ENCODE measurements at places on chromosomes 6 and 20.

DNA sequence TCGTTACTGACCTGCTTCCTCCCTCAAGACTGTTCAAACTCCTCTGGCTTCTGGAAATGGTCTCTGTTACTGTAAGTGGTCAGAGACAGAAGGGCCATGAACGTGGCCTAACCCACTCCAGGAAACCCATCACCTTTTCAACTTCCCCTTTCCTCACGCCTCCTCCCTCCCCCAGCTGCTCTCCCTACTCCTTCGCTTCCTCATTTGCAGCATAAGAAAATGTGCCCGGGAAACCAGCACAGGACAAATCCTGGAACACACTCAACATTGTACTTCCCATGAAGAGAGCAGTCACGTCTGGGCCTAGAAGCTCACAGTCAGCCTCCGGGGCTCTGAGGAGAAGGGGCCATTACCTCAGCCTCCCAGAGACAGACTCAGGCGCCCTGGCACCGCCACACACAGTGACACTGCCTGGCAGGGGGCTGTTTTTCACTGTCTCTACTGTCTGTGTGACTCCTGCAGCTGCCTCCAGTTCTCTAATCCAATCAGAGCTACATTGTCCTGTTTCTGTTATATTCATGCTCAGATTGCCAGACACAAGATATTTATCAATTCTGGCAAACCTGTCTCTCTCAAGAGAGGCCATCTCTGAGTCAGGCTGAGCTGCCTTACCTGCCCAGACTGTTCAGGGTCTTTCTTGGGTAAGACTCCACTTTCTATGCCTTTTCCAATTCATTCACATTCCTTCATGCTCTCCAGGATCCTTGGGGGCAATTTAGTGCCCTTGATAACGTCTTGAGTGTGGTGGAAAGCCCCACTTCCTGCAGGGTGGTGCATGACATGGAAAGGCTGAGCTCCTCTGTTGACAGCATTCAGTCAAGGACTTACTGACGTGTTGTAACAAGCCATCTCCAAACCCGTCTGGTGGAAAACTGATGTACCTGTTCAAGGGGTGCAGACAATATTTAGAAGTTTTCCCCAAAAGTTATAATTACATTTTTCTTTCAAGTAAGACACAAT is 242.2 kb downstream of the HIVEP2 start:
- peak; percentile 3 for DNase-seq

- no peak for DNase-seq
Observed at GRCh38 chr20:49063279-49063678, 17.2 kb downstream of the CSE1L start.

DNA sequence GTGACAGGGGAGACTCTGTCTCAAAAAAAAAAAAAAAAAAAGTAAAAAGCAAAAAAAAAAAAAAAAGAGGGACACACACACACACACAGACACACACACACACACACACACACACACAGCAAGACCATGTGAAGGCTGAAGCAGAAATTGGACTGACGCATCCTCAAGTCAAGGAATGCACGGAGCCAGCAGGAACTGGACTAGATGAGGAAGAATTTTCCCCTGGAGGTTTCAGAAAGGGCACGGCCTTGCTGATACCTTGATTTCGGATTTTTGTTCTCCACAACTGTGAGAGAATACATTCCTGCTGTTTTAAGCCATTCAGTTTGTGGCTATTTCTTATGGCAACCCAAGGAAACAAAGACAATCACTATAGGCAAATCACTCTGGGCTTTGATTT is 176.9 kb upstream of the SALL4 start:
- DNase-seq: no peak

DNA sequence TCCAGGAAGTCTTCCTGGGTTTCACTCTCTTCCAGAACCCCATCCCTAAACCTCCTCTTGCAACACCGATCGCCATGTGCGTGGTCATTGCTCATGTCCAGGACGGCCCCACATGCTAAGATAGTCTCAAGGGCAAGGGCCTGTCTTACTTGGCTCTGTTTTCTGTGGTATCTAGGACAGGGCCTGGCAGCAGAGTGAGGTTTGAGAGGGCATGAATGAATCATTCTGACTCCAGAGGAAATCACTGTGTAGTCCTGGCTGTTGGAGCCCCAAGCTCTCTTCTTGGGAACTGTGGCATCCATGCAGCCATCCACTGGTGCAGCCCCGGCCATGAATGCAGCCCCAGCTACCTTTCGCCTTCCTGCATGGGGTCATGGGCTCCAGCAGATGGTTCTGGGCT is 12.4 kb downstream of the SIRPA start:
- DNase-seq: no peak

GRCh38 chr20:24522452-24523330 is 53.3 kb downstream of the SYNDIG1 start:
- no peak for DNase-seq

- DNase-seq: no peak
Observed at GRCh38 chr6:110098511-110099116, 80.9 kb downstream of the WASF1 start.

DNA sequence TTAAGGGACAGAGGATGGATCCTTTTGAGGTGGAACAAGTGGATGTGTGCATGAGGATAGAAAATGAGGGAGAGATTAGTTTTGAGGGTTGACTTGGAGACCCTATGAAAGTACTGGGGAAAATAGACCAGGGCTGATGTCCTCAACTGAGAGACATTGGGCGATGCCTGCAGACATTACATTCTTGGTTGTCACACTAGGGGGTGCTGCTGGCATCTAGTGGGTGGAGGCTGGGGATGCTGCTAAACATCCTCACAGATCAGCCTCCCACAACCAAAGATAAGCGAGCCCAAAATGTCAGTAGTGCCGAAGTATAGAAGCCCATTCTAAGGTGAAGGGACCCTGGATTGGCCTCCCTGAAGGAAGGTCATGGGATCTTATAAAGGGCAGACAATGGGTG is 63.3 kb downstream of the MOCS1 start:
- DNase-seq: no peak

DNA sequence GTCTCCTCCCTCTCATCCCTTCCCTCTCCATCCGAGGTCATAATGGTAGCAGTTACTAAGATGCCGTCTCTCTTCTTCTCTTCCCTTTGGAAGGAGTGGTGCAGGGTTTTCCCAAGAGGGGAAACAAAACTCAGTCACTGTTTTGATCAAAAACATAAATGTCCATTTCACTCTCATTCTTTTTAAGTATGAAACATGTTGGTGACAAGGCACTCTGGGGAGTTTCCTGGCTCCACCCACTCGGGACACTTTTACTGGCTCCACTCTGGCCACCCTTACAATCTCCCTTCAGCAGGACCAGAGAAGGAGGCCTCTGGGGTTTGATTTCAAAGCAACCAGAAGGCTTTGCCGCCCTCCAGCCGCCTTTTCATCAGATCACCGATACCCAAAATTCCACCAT is 57.0 kb downstream of the FGD2 start:
- DNase-seq: no peak

DNA sequence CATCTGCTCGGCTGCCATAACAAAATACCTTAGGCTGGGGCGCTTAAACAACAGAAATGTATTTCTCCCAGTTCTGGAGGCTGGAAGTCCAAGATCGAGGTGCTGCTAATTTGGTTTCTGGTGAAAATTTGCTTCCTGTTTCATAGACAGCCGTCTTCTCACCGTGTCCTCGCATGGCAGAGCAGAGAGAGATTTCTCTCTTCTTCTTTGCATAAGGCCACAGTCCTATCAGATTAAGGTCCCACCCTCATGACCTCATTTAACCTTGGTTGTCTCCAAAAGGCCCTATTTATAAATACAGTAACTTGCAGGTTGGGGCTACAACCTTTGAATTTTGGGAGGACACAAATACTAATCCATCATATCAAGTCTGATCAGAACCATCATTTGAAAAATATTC is 544.3 kb downstream of the KIF16B start:
- no peak for DNase-seq

DNA sequence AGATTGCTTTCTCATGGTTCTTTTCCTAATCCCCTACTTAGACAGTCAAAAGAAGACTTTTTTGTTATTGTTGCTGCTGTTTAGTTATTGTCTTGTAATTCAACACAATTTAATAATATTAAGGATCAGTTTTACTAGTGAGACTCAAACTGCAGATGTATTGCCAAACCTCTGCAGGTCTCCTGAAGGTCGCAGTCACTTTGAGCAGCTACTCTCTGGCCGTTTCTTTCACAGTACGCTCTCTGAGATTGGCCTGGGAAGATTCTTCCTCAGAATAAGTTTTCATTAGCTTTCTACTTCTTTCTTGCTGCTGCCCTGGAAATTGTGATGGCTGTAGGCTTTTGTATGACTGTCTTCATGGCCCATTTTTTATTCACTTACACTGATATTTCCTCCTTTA is 930.8 kb downstream of the QKI start:
- DNase-seq: no peak

GRCh38 chr20:63150911-63151531 is 64.9 kb downstream of the YTHDF1 start:
- no peak for DNase-seq

GRCh38 chr6:10163203-10163962 is 251.5 kb downstream of the TFAP2A start:
- no peak for DNase-seq

- DNase-seq: no peak
Observed at GRCh38 chr6:128508588-128509296, 11.7 kb downstream of the PTPRK start.

DNA sequence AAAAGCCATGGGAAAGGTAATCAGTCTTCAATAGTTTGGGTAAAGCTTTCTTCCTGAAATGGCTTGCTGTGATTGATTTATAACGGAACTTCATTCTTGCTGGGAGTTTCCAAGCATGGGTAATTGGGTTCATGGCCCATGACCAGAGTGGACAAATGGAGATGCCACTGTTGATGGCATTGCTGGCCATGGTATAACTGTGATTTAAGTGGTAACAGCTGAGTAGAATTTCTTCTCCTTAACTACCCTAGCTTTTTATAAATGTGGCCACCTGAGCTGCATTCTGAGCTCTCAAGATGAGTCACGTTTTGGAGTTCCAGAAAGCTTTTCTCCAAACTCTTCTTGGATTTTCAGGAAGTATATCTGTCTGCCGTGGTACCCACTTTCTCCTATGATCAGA is 39.9 kb upstream of the SNRPB2 start:
- DNase-seq: no peak

Measured in CD4-positive, alpha-beta T cell treated with Interleukin-15 for 4 hours (primary cell).